ENCODE measurements at places on chromosomes 13 and 19. TPM values are rescaled to one million over a fixed set of nuclear protein-coding genes. Genes with fewer than 3 reads are reported as not detected.

WDR62 gene
- total RNA-seq, result 28.7 TPM

- DNase-seq, result no peak
Observed at GRCh38 chr13:37429976-37430375, 168.6 kb downstream of the POSTN start.

DNA sequence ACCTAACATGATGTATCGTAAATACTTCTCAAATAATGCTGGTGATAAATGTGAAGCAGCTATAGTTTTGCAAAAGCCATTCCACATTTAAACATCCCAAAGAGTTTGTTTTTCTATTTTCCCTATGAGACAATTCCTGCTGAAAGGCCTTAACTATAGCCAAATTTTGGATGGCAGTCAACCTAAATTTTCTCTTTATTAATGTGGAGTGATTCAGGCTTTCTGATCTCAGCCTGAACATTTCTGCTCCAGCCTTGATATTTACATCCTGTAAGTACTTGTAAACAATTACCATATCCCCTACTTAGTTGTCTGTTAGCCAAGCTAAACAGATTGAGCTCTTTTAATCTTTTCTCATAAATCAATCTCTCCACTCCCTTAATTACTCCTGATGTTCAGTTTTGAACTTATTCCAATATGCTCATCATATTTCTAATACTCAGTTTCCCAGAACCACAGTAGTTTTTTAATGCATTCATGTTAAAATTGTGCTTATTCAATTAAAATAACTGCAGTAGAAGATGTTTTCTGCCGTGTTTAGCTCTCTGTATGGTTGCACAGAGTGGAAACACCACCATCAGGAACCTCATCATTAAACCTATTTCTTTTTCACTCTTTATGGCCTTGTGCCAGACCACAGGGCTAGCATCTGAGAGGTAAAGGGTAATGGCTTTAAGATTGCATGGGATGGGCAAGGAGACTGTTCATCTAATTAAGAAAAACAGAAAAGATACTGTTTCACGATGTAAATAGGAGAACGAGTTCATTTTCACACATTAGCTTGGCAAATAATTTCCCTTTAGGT, 1235.2 kb upstream of the SLC10A2 start:
- DNase-seq, result no peak

TEX30 gene
- total RNA-seq, result 11.2 TPM

DNA sequence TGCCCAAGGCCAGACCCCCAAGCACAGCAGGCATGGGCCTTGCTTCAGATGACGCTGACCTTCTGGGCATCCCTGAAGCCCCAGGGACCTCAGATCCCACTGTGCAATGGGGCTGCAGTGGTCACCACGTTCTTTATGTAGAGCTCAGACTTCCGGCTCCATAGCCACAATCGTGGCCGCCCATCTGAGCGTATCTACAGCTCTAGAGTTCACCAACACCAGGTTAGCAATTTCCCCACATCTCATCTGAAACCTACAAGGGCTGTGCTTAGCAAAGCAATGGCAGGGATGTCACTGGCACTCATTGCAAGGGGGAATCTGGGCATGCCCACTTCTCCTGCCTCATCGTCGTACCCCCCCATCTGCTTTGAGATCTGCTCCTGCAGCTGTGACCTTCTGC, 384.4 kb upstream of the TSHZ3 start:
- DNase-seq, result no peak

- no peak for DNase-seq
Observed at GRCh38 chr19:51607077-51607476, 23.1 kb downstream of the SIGLEC5 start.

GRCh38 chr19:16673231-16673630, 12.3 kb downstream of the TMEM38A start:
- DNase-seq, result no peak

- no peak for DNase-seq
Observed at GRCh38 chr19:47133021-47133471, 2.4 kb downstream of the SAE1 start.

DNA sequence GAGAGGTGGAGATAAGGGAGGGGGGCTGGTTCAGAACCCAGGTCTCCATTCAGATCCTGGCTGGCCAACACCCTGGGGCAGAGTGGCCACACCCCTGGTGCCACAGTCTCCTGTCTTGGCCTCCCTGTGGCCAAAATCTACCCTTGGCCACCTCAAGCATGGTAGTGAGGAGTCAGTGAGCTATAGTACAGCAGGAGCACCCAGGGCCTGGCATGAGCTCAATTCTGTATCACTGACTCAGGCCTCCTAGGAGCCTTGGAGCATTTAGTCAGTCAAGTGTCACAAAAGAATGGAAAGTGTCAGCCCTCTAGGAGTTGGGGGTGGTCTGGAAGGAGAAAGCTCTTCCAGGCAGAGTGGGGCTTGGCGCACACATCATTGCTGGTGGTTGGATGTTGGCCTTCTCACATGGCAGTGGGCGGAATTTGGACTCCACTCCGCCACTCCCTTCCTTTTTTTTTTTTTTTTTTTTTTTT, 6.6 kb upstream of the CD79A start:
- DNase-seq, result peak; percentile 14

DNA sequence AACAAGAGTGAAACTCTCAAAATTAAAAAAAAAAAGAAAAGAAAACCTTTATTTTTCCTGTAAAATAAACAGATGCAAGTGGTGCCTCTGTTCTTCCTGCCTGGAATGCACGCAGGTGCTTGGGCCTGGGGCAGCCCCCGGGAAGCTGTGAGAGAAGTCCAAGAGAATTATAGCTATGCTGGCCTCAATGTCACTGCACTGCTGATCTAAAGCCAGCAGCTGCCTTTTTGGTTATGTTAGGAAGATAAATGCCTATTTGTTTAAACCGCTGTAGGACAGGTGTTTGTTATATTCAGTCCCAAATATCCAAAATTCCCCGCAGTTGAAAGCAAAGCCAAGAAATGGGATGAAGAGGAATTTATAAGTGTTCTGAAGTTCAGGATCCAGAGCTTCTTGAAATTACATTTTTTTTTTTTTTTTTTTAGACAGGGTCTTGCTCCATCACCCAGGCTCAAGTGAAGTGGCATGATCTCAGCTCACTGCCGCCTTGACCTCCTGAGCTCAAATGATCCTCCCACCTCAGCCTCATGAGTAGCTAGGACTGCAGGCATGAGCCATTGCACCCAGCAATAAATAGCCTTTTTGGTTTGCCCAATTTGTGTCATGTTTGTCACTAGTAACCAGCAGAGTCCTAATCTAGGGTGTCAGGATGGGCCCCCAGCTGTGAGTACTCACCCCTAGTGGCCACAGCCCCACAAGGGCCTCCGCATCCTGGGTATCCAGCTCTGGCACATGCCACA, 2.2 kb downstream of the RINL start:
- DNase-seq, result no peak

RBM42 gene
- 51.0 TPM for total RNA-seq

DNA sequence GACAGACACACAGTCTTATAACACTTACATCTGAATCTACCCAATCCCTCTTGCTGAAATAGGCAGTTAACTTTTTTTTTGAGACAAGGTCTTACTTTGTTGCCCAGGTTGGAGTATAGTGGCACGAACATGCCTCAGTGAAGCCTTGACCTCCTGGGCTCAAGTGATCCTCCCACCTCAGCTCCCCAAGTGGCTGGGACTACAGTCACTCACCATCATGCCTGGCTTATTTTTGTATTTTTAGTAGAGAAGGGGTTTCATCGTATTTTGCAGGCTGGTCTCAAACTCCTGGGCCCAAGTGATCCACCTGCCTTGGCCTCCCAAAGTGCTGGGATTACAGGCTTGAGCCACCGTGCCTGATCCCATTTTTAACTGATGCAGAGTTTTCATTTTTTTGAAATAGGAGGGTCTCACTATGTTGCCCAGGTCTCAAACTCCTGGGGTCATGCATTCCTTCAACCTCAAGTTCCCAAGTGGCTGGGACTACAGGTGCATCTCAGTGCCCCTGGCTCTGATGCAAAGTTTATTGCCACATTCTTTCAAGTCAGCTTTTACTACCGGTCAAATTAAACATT, 7.6 kb downstream of the ELF1 start:
- DNase-seq, result no peak

GRCh38 chr13:99558570-99559180, 57.4 kb downstream of the TM9SF2 start:
- no peak for DNase-seq

CLEC17A gene
- not detected for total RNA-seq

DNA sequence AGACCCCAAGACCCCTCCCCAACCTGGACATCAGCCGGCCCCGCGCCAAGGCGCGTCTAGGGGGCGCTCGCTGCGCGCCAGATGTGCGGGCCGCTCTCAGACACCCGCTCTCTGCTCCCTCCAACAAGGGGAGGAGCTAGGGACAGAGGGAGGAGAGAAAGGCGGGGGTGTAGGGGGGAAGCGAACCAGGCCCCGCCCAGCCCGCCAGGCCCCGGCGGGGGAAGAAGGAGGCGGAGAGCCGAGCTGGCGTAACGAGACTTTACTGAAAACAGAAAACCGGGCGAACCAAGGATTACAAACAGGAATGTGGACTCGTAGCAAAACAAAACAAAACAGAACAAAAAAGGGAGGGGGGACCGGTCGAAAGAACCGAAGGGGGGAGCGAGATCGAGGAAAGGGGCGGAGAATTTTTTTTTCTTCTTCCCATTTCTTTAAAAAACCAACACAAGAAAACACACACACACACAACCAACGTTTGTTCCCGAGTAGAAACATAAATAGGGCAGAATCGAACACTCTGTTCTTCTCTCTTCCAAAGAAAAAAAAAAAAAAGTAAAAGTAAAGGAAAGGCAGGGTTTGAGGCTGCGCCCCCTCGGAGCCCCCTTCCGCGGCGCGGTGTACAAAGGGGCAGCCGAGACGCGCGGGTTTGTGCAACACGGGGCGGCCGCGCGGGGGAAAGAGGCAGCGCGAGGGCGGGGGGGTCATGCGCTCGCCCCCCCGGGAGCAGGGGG, 1.7 kb downstream of the JUND start:
- peak; percentile 94 for DNase-seq
